ENCODE measurements at places on chromosomes 4 and X.
A peak's percentile ranks its signal among the peaks of the same experiment; 100 is the strongest.

DNA sequence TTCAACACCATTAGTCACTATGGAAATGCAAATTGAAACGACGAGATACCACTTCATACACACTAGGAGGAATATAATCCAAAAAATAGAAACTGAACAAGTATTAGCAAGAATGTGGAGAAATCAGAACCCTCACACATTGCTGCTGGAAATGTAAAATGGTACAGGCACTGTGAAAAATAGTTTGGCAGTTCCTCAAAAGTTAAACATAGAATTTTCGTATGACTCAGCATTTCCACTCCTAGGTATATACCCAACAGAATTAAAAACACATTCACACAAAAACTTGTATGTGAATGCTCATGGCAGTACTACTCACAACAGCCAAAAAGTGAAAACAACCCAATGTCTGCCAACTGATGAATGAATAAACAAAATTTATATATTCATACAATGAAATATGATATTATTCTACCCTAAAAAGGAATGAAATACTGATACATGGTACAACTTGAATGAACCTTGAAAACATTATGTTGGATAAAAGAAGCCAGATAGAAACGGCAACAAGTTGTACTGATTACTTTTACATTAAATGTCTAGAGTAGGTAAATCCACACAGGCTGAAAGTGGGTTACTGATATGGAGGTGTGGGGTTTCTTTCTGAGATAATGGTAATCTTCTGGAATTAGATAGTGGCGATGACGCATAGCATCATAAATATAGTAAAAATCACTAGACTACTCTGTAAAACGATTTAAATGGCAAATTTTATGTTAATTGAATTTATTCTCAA is 22.3 kb downstream of the TEC start:
- no peak for DNase-seq

GRCh38 chr4:64780664-64781063 is 371.4 kb upstream of the TECRL start:
- DNase-seq, result no peak

GRCh38 chr4:39357002-39357401 is 9.2 kb downstream of the RFC1 start:
- no peak for DNase-seq

DNA sequence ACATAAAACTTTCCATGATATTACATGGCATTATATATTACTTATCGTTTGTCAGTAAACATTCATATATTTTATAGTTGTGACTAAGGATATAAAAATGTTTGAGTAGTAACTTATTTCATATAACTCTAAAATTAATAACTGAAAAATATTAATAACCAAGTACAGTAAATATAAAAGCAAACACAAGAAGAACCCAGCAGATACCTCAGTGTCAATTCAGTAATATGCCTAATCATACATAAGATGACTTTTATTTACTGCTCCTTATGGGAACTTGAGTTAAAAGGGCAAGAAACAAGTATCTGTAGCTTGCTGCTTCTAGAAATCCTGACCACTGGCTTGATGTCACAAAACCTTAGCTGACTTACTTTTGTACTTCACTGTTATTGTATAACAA is 28.4 kb upstream of the MAPK10 start:
- DNase-seq, result no peak

DNA sequence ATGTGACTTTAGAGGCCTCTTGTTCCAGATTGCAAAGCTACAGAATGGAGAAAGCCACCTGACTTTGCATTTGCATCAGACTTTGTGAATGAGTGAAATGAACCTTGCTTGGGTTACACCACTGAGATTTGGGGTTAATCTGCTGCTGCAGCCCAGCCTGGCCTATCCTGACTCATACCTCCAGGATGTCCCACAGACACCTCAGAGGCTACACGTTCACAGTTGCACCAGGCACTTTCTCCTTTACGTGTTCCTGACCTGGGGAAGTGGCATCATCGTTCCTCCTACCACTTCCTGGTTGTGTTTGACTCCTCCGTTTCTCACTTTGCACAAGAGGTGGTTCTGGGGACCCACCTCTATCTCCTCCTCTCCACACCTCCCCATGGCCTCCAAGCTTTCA is 9.2 kb upstream of the SORCS2 start:
- DNase-seq, result no peak

DNA sequence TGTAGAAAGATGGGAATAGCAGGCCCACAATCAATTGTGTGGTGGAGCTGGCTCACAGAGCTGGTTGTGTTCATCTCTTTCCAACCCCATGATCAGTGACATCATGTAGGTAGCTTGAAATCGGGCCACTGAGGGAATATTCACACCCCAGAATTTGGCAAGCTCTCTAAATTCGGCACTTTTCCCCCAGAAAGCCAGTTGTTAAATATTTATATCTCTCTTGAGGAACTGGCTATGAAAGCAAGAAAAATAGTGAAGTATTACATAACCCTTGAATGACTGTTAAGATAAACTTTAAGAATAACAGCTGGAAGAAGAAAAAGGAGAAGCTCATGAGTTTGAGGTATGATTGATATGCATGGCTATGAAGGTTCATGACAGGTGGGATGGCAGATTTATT is 38.9 kb downstream of the GPRIN3 start:
- DNase-seq, result no peak

- DNase-seq, result no peak
These were observed 220.7 kb downstream of the HS6ST2 start for GRCh38 chrX:132737743-132738142.

GRCh38 chr4:139208404-139208945 is 31.5 kb upstream of the ELF2 start:
- no peak for DNase-seq

DNA sequence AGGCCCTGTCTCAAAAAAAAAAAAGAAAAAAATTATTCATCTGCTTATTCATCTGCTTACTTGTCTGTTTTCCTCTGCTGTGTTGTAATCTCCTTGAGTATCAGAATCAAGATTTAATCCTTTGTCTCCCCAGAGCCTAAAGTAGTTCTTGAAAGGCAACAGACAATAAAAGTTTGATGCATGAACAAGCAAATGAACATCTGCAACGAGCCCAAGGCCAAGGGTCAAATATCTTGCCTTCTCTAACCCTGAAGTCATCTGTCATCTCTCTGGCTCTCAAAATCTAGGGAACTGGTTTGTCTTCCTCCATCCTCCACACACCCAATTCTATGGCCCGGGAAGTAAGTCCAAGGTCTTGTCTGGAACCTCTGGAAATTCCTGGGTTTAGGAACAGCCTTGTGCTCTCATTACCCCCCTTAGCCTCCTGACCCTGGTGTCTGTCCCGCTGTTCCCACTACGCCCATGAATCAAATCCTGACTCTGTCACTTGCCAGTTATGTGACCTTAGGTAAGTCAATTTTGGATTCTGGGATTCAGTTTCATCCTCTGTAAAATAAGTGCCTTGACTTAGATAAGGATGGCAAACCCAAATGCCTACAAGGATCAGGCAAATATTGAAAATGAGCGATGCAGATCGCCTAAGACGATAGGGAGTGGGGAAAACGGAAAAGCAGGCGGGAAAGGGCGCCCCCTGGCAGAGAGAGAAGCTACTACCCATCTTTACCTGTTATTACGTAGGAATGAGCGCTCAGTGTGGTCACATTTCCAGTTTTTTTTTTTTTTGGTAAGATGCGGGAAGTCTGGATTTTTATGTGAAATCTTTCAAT is 102.7 kb upstream of the DHX15 start:
- DNase-seq, result no peak

- peak; percentile 62 for DNase-seq
These were observed 220.3 kb upstream of the CXCL13 start for GRCh38 chr4:77385124-77385969.

- no peak for DNase-seq
These were observed 662.2 kb upstream of the BOD1L1 start for GRCh38 chr4:14289708-14290107.

DNA sequence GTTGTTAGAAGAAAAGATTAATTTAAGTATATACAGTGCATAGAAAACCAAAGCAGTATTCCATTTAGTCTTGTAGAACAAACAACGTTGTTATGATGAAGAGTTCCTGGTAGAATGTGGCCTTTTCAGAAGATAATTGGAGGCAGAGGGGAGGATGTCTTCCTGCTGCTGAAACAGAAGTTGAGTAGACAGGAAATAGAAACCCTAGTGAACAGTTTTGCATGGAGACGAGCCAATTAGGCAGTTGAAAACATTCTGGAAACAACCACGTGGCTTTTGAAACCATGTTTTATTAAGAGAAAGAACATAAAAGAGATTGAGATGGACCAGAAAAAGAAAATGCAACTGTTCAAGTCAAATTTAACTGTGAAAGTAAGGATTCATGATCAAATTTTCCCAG is 325.2 kb downstream of the CAMK2D start:
- no peak for DNase-seq

GRCh38 chr4:169652535-169652934 is 32.2 kb downstream of the CLCN3 start:
- DNase-seq, result no peak

DNA sequence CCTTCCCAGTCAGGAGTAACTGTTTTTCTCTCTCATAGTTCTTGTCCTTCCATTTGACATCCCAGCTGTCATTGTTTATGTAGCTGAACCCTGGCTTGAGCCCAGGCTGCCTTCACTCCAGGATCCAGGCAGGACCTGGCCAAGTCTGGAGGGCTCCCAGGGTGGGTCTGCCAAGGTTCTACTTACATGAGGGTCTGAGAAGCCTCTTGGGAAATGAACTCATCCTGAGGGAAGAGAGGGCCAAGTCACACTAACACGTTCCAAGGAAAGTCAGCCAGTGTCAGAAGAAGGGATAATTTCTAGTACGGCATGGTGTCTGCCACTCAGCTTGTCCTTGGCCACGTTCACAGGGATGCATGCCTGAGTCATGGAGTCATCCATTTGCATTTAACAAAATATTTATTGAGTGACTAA is 54.8 kb upstream of the SRD5A3 start:
- DNase-seq, result no peak

DNA sequence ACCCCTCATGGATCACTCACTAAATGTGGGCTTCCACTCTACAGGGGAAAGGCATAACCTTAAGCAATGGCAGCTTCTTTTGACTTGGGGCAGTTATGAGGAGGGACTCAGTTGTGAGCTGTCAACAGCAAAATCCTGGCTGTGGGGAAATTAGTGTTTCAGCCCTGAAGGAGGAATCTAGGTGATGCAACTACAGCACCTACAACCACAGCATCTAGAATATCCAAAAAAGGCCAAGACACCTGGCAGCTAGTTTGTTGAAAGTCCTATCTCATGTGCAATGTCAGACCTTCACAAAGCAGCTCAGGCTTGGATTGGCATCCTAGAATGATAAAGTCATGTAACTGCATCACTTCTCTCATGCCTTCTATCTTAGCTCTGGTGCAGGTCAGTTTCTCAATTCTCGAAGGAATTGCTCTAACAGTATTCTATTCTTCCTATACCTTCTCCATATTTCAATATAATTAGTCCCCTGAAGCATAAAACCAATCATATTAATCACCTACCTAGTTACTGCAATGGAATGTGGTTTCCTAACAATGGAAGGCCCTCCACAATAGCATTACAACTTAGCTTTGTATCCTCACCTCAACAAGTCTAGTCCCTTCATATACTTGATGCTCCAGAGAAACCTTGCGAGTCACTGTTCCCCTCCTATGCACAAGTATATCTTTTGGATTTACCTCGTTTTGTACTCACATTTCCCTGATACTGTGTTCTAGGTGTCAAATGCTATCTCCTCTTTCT is 5.5 kb upstream of the ANTXR2 start:
- no peak for DNase-seq

GRCh38 chrX:139692506-139692849 is 15.5 kb downstream of the MCF2 start:
- DNase-seq, result no peak

DNA sequence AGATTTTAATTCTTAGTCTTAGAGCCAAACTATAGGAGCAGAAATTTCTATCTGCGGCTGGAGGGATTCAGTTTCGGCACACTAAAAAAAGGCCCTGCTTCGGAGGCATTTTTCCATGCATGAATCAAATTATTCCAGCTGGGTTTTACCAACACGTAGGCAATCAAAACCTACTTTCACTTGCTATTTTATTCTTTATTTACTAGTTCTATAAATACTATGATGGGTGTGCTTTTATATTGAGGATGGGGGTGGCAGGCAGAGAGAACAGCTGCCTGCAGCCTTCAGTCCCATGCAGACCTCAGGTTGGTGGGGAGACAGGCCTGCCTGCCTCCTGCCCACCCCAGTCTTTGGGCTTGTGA is 609.8 kb downstream of the BCOR start:
- no peak for DNase-seq

DNA sequence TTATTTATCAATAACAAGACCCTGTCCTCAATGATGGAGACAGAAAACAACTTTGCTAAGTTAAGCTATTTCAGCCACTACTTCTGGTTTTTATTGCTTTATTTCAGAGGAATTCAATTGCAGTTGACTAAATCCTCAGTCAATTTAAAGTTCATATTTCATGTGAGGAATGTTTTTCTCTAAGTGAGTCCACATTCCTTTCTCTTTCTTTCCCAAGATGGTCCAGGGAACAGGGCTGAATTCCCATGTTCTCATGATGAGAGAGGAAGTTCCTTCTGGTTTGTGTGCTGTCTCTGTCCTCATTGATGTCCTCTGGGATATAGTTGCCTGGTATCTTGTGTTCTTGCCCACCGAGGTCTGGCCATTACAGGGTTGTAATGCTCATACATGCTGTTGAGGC is 117.2 kb downstream of the SLIT2 start:
- no peak for DNase-seq

DNA sequence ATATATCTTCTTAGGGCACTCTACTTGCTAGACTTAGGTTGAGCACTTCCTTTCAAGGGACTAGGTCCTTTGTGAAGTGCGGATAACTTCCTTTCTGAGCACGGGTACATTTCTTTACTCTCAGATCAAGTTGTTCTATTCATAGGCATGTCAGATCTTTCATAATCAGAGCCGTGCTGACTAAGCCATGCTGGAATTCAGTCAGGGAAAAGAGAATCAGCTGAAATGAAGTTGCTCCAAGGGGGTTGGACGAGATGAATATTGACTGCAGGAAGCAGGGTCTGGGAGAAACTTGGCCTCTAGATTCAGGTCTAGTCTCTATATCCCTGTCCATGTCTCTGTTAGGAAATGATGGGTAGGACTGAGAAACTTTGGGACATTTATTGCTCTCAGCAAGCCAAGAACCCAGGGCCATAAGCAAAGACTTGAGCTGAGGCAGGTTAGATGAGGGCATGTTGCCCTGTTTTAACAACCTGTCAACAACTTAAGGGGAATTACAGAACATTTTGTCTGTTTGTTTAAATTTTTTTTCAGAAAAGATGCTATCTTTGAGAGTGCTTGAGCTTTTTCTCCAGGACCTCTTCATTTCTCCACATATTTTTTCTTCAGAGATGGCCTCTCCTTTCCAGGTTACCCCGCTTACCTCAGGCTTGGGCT is 28.3 kb downstream of the AREG start:
- no peak for DNase-seq

DNA sequence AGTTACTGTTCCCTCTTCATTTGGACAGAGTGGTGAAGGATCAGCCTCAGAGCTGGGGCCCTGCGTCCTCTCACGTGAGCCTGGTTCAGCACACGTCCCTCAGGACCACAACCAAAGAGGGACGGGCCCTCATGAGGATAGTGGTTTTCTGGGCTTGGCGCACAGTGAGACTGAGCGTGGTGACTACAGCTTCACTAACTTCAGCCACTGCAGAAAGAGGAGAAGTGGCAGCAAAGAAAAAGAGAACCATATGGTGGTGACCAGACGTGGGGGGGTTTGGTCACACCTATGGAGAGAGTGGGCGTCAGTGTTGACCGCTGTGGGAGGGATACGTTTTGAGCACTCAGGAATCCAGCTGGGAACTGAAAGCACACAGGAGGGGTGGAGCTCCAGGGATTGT is 21.8 kb upstream of the TNIP3 start:
- DNase-seq, result no peak

All from cerebellar cortex (tissue), 1 donor.